Right atrium auricular region (tissue), 2 donors: ENCODE measurements at places on chromosomes 5 and 9. TPM values are rescaled to one million over a fixed set of nuclear protein-coding genes. Genes with fewer than 3 reads are reported as not detected.

Gene IDNK
- total RNA-seq, result 2.8 TPM

Gene PRELID2
- total RNA-seq, result 13.9 TPM

Gene SPINK5
- total RNA-seq, result 2.3 TPM

Gene C1QTNF2
- 1.5 TPM for total RNA-seq

Gene PCDHB6
- 0.12 TPM for total RNA-seq

Gene PCDHA12
- 0.59 TPM for total RNA-seq

Gene PHYKPL
- total RNA-seq, result 22.8 TPM

Gene PCDHA6
- 0.82 TPM for total RNA-seq

Gene ANKDD1B
- not detected for total RNA-seq

Gene ZNF618
- total RNA-seq, result 1.4 TPM

Gene RUFY1
- 19.5 TPM for total RNA-seq

Gene FREM1
- 2.2 TPM for total RNA-seq

Gene SPATA31C1
- not detected for total RNA-seq

Gene PCSK1
- total RNA-seq, result 4.0 TPM

Gene ANKRA2
- 11.3 TPM for total RNA-seq

Gene MLANA
- not detected for total RNA-seq

Gene OR1Q1
- total RNA-seq, result not detected

Gene MEGF9
- 23.8 TPM for total RNA-seq

Gene ZNF474
- not detected for total RNA-seq

Gene DRD1
- not detected for total RNA-seq

Gene CD74
- 424 TPM for total RNA-seq

Gene BRINP1
- 0.78 TPM for total RNA-seq

DNA sequence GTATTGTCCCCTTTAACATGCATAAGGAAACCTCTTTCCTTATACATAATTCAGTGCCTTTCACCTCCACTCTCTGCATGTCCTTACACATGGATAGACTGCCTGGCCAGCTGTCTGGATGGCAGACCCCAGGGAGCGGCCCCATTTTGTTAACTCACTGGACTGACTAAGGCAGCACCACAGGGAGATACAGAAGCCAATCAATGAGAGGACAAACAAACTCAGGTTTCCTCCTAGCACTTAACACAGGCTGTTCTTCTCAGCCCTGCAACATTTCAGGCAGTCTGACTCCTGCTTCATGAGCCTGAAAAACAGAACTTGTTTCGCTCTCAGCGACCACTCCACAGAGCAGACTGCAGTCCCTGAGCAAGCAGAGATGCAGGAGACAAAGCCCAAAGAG lies 135.4 kb upstream of the RASEF start:
- no peak for DNase-seq

GRCh38 chr5:75006865-75007822 lies 45.2 kb downstream of the GCNT4 start:
- DNase-seq, result no peak

GRCh38 chr5:132267166-132267739 lies 9.8 kb downstream of the PDLIM4 start:
- DNase-seq, result peak; percentile 54

- peak; percentile 59 for DNase-seq
These were observed 37.5 kb downstream of the BICD2 start for GRCh38 chr9:92726971-92727715.

DNA sequence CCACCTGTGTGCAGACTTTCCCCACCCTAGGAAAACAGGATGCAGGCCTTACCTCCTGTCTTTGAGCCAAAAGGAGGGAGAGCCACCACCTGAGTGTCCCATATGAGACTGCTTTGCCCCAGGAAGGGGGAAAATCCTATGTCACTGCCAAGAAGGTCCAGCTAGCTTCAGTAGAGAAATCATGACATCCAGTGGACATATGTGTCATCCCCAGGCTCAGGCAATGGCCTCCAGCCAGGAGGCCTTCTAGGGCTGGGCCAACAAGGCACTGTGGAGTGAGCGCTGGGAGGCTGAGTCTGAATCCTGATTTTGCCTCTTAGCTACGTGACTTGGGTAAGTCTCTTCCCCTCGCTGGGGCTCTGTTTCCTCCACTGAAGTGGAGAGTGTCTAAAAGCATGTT lies 60.2 kb downstream of the SMIM23 start:
- DNase-seq, result no peak

GRCh38 chr9:23721466-23721865 lies 104.6 kb downstream of the ELAVL2 start:
- DNase-seq, result no peak

DNA sequence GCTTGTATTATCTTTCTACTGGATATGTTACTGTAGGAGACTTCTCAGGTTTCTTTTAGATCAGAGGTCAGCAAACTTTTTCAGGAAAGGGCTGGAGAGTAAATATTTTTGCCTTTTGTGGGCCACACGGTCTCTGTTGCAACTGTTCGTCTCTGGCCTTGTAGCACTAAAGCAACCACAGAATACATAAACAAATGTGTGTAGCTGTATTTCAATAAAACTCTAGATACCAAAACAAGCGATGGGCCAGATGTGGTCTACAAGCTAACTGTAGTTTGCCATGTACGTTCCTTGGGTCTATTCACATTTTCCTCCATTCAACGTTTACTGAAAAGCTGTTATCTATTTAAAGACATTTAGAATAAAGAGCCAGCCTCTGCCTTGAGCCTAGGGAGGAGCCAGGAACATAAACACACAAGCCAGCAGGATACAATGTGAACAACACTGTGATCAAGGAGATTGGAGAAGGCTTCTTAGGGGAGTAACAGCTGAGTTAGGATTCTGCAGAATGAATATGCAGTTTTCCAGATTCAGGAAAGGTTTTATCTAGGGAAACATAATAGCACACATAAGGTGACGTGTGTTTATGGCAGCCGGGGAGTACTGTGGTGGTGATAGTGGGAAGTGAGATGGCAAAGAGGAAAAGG lies 33.0 kb upstream of the HOMER1 start:
- DNase-seq, result no peak

GRCh38 chr9:86639899-86640379 lies 285.7 kb upstream of the TUT7 start:
- no peak for DNase-seq

DNA sequence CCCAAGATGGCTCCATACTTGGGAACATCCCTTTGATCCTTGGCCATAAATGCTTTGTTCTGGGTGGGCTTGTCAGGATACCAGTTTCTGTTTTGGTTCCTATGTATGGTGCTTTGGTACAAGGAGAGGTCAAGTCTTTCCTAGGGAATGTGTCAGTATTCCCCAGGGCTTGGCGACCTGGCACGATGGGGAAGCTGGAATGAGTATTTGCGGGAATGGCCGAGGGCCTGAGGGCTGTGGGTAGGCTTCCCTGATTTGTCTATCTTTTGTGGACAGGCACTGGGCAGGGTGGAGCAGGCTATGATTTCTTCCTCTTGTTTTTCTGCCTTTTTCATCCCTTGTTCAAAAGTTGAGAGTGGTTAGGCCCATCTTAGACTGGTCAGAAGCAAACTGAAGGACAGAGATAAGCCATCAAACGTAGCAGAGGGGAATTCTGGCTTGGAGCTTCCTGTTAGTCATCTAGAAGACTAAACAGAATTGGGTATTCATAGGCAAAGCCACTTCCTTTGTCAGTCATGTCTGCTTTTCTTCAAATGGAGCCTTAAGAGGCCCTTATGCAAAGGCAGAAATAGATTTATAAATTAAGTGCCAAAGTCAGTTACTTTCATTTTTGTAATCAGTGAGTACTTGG lies 13.7 kb downstream of the DOCK2 start:
- DNase-seq, result no peak

DNA sequence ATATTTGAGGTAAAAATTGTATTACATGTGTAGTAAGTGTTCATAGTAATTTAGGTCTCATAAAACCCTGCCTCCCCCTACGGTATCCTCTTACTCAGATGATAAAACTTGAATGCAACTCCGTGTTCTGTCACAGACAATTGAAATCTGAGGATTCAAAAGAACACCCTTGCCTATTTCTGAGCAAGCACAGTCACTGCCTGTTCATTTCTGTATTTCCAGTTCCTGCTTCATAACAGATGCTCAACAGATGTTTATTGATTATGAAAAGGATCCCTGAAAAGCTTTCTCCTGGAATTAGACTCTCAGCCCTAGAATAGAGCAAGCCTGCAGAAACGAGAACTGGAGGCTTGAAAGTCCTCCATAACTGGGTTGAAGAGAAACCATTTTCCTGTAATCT lies 144.1 kb upstream of the SPEF2 start:
- no peak for DNase-seq

GRCh38 chr5:156354571-156354970 lies 27.6 kb downstream of the SGCD start:
- DNase-seq, result no peak

DNA sequence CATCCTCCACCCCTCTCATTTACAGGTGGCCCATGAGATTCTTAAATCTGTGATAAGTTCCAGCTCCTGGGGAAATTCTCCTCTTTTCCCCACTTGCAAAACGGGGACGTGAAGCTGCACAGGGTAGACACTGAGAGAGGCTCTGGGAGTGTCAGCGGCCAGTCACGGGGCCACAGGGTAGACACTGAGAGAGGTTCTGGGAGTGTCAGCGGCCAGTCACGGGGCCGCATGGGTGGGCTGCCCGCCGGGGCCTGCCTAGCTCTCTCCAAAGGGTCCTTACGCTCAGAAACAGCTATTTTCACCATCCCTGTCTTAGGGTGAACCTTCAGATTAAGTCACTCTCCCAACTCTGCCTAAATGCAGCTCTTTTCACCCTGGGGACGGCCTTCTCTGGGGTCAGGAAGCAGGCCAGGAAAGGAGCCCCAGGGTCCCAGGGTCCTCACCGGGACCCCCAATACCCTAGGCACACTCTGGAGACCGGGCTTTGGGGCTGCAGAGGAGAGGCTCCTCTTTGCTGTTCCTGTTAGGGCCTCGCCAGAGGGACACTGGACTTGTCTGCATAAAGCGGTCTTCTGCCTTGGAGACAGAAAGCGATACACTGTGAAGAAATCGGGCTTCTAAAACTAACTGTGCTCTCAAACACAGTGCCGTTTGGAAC lies 1.5 kb downstream of the FAM78A start:
- no peak for DNase-seq

DNA sequence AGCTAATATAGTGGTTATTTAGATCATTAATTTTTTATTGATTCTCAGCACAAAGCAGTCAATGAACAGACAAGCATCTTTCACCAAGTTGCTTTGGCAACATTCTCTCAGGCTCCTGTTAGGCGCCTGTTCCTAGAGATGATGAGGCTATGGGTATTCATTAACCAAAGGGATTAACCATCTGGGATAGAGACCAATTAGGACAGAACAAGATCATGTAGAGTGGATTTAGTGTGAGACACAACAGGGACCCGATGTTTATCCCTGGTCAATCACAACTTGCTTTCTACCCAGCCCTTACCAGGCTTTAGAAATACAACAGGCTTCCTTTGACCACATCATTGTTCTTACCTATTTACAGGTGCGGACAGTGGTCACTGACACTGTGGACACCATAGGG lies 82.2 kb downstream of the PJA2 start:
- DNase-seq, result no peak

- no peak for DNase-seq
These were observed 105.8 kb downstream of the EFNA5 start for GRCh38 chr5:107564931-107565372.

GRCh38 chr9:37909326-37909725 lies 5.4 kb upstream of the SLC25A51 start:
- DNase-seq, result peak; percentile 47

GRCh38 chr5:129807162-129807814 lies 59.4 kb downstream of the MINAR2 start:
- no peak for DNase-seq

- no peak for DNase-seq
These were observed 55.6 kb downstream of the ALG2 start for GRCh38 chr9:99166149-99166548.

DNA sequence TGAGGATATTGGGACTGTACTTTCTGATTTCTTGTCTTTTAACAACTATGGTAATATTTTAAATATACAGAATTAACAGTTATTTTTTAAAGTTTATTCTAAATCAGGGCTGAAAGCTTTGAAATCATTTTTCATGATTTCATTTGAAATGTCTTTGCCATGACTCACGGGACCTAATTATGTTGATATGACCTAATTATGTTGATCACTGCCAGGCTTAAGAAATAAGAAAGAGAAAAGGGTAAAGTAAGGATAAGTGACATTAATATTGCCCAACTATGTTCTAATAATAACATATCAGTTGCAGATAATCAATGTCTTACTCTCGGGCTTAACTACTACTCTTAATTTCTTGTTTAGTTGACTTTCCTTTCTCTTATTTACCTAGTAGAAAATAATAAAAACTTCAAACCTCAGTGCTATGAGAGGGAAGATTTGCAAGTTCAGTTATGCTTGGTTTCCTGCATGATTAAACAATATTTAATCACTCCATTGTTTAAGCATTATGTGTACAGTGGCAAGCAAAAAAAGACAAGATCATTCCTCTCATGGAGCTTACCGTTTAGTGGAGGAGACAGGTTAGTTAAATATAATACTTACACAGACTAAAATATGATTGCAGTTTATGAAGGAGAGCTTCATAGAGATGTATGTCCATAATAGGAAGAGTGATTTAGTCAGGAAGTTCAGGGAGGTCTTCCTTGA lies 67.0 kb upstream of the EIF4EBP3 start:
- DNase-seq, result no peak

DNA sequence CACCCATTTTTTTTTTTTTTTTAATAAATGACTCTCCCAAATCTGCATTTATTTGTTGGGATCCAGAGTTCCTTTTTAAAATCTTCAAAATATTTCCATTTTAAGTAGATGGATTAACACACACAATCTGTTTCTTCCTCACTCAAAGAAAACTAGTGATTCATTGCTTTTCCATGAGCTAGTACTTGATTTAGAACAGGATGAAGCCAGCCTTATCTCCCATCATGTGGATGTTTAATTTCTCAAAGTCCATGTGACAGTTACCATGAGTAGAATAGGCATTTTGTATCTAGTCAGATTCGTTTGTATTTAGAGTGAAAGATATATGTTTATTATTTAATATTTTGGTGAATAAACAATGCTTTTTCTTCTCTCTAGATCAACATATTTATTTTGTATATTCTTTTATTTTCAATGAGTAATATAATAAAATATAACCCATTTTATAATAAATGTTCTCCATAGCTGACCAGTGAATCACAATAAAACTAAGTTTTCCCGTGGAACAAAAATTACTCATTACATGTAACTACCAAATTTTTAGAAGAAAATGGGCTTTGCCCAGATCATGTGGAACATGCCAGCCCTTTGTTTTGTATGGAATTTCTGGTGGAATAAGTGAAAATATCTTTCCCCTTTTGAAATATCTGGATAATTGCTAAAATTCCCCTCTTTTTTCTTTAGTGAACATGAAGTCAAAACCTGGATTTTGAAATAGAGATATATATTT lies 54.9 kb upstream of the RPS23 start:
- DNase-seq, result no peak

GRCh38 chr9:129602598-129603415 lies 18.1 kb downstream of the C9orf50 start:
- no peak for DNase-seq

DNA sequence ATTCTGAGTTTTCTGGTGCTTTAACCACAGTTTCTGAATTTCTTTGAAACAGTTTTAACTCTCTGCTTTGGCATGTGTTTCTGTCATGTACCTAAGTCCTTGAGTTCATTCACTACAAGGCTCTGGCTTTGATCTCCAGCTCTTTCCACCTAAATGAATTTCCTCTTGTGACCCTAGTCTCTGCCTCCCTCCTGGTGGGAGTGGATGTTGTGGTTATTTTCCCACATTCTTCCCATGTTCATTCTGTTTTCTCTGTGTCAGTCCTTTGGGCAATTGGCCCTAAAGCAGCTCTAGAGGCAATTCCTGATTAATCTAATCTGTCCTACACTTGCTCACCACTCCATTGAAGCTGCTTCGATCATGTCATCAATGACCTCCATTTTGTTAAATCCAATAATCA lies 28.4 kb upstream of the DPYSL3 start:
- DNase-seq, result no peak
